ENCODE measurements at places on chromosomes 6 and 20.

GRCh38 chr20:33353013-33353402 lies 48.3 kb downstream of the CDK5RAP1 start:
- DNase-seq = no peak

DNA sequence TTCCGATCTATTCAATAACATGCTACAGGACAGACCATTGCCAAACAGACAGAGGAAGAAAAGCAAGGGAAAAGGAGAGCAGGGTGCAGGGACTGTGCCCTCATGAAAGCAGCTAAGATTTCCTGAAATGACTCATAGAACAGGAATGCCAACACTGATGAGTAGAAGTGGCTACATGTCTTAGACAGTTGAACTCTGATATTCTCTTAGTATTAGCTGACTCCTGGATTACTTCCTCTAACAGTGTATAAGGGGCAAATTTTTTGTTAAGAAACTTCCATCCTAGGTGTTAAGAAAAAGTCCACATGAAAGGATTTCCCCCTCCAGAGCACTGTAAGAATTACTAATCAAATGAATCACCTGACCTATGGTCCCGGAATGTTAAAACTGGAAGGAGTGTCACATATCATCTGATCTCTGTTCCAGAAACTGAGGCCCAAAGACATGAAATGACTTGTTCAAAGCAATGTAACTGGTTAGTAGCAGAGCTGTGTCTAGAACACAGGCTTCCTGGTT lies 224.9 kb downstream of the IBTK start:
- no peak for DNase-seq

- no peak for DNase-seq
These were observed 102.6 kb downstream of the FLRT3 start for GRCh38 chr20:14234666-14235295.

DNA sequence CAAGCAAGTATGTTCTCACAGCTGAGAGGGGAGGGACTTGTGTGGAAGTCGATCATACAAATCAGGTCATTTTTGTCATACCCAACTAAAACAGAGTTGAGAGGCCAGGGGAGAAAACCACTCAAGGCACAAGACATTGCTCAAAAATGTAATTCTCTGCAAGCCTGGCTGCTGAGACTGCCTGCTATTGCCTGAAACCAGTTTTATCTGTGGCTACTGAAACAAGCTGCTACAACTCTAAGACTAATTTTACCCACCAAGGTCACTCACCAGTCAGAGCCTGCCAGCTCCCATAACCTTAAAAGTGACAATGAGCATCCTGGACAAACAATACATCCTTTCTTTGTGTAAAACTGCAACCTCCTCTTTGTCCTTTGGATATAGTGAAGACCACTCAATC lies 54.1 kb upstream of the CST7 start:
- no peak for DNase-seq

DNA sequence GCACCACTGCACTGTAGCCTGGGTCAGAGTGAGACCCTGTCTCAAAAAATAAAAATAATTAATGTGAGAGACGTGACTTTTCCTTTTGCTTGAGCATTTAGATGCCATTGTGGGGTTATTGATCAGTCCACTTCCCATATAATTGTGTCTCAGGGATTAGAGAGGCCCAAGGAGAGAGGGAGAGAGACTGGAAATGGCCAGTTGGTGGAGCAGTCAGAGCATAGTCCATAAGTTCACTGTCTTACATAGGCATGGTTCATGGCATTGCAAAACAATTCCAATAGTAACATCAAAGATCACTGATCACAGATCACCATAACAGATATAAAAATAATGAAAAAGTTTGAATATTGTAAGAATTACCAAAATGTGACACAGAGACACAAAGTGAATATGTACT lies 15.2 kb upstream of the SDHAF4 start:
- DNase-seq = no peak

DNA sequence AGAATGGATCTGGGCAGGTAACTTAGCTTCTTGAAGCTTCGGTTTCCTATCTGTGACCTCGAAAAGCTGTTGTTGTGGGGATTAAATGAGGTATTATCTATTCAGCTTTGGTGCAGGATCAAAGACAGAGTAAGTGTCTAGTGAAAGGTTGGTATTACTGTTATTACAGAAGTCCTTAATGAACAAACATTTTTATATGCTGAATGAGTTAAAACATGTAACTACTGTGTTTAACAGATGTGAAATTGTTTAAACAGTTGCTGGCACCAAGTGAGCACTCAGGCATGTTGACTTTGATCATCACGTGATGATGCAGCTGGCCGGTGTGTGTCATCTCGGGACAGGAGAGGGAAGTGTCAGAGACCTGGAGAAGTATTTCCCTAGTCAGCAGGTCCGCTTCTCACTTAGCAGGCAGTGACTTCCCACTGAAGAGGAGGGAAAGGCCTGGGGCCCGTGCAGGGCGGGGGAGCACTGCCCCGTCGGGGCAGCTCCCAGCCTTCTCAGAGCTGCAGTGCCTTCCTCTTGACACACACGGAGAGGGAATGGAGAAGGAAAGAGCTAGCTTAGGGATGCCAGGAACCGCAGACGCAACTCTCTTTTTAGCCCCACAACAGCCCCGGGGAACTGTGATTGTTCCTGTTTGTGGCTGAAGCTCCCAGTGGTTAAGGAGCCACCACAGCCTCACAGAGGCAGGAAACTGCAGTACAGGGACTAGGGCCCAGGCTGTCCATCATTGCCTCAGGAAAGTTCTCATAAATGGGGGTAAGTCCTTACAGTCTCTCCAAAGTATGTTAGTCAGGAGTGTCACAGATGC lies 18.0 kb downstream of the TUBB2A start:
- no peak for DNase-seq

GRCh38 chr6:111603040-111603439 lies 2.6 kb downstream of the TRAF3IP2 start:
- no peak for DNase-seq

GRCh38 chr6:12115492-12115891 lies 103.4 kb downstream of the HIVEP1 start:
- no peak for DNase-seq

DNA sequence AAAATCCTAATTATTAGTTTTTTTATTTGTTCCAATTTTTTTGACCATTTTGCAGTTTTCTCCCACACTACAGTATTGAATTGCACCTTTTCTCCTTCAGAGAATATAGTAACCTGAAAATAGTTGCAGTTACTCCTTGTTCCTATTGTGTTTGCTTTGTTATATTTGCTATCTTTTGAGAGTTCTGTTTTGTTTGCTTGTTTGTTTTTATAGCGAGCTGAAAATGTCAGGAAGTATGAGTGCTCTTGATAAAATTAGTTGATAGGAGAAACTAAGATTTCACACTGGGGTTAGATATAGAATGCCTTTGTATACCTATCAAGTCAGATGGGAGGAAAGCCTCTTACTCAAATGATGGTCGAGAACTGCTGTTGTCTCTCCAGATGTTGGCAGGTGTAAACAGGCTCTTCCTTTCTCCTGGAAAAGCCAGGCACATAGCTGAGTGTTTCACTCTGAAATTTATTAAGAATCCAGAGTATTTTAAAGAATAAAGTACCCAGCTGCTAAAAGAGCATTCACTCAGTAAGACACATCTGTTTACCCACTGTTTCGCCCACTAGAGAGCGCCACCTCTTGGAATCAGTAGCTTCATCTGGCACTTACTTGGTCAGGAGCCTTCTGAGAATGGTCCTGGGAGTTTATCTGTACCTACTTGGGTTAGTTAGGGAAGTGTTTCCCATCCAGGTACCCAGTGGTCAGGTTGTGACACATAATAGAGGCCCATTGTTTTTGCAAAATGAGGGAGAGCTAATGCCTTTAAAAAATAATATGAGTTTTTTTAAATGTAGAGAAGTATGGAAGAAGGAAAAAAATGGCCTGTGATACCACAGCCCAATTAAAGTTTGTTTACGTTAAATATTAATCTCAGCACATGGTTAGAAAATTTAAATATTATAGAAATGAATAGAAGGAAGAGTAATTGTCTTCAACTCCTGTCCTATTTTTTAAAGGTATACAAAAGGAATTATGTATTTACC lies 11.2 kb downstream of the NT5DC1 start:
- DNase-seq = no peak

GRCh38 chr6:119148098-119148824 lies 69.8 kb upstream of the FAM184A start:
- peak; percentile 41 for DNase-seq

GRCh38 chr20:38034961-38035360 lies 1.4 kb downstream of the RPRD1B start:
- DNase-seq = no peak

GRCh38 chr20:3165473-3166337 lies 6.0 kb upstream of the FASTKD5 start:
- DNase-seq = peak; percentile 58

GRCh38 chr20:2652724-2653555 lies 508 bp downstream of the NOP56 start:
- no peak for DNase-seq

DNA sequence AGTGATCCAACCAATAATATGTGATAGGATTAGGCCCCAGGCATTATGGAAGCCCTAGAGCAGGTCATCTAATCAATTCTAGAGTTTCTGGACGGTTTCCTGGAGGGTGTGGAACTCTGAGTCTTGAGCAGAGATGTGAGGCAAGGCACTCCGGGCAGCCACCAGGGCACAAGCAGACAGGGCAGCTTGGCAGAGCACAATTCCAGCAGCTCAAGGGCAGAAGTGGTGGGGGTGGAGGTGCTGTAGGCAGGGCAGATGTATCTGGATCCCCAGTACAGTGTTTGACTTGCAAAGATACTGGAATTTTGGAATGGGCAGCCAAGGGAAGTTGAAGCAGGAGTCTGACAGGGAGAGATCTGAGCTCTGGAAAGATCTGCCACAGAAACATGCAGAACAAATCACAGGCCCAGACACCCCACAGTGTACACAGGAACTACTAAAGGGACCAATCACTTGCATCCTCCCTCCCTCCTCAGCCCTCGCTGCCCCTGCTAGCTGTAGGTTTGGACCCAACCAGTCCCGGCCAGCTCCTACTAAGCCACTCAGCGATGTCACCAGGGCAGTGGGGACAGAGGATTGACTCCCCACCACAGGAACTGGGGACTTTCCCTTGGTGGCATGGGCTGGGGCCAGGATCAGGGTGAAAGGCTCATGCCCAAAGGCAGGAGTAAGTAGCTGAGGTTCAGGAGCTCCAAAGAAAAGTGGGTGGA lies 47.0 kb downstream of the TFEB start:
- DNase-seq = no peak

- DNase-seq = no peak
These were observed 133.9 kb downstream of the ZDHHC14 start for GRCh38 chr6:157514659-157515496.

DNA sequence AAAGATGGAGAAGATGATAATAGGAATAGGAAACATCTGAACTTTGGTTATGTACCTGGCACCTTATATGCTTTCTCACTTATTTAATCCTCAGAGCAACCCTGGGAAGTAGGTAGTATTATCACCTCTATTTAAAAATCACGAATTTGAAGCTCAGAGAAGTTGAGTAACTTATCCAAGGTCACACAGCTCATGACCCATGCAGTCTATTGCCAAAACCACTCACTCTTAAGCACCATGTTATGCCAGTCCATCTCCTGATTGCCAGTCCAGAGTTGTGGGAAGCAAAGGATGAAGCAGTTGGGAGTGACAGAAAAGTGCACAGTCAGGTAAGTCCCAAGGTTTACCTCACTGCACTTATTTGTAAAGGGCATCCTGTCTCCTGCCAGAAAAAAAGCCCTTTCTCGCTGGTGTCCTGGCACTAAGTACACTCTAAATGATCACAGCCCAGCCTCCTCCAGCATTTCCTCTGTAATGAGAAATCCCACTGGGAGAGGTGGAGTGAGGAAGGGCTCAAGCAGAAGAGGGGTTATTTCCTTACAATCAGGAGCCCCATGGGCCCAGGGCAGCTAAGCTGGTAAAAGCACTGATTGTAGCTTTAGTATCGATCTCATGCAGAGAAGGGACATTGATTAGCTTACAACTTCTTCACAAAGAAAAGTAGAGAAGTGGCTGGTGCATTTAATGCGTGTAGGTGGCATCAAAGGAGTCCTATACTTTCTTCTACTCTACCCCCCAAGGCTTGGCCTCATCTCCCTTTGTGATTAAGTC lies 21.3 kb upstream of the SCGN start:
- no peak for DNase-seq

DNA sequence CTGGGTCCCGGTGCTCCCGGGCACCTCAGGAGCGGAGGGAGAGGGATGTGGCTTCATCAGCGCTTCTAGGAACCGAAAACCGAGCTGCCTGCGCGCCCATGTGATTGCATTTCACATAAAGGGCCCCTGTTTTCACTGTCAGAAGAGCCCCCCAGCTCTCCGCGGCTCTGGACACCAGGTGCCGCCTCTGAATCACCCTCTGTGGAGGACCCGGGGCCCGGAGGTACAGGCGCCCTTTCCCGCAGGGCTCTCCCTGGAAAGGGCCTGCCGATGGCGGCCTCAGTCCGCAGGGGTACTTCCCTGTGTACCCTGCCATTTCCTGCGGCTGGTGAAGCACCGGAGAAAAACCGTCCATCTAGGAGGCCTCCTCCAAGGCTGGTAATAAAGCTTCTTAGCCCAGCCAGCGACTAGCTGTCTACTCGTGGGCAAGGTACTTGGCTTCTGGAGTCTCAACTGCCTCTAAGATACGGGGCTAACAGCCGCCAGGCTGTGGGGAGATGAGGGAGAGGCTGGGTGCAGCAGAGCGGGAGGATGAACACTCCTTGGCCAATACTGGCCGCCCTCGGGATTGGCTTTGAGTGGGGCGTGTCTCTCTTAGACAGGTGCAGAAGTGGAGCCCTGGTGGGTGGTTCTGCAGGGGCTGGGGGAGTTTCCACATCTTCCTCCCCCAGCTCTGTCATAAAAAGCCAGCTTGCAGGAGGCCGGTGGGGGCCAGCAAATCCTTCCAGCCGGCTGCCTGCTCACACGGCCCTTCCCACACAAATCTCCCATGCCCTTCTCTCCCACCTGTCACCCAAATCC lies 1.6 kb downstream of the PPP1R16B start:
- DNase-seq = peak; percentile 64

- DNase-seq = no peak
These were observed 77.0 kb upstream of the SGK1 start for GRCh38 chr6:134394905-134395304.

- DNase-seq = no peak
These were observed 165.5 kb downstream of the MOXD1 start for GRCh38 chr6:132235596-132236280.

DNA sequence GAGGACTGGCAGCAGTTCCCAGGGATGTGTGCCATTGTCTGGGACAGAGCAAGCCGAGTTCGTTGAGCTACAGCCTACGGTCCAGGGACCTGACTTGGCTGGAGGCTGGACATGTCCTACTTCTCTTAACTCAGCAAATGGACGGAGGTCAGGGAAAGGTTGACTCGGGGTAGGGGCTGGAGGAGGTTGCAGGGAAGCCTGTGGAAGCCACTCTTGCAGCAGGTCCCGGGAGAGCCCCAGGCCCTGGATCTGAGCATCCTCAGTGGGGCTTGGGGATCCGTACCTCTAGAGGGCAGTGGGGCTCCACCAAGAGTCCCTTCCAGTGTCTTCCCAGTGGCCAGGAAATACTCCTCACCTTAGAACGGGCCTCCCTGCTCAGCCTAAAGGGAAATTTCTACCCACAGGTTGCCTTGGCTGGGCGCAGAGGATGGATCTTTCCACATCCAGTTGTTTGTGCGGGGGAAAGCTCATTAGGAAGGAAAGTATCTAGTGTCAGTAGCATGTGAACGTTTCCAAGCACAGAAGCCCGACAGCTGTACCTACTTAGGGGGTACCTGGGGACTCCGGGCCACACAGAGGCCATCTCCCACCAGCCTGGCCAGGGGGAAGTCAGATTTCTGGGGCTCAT lies 170.2 kb downstream of the NFATC2 start:
- peak; percentile 15 for DNase-seq
